ENCODE measurements at places on chromosomes 16 and 17. TPM values are rescaled to one million over a fixed set of nuclear protein-coding genes. Genes with fewer than 3 reads are reported as not detected.

TNP2 gene
- total RNA-seq = not detected

DNA sequence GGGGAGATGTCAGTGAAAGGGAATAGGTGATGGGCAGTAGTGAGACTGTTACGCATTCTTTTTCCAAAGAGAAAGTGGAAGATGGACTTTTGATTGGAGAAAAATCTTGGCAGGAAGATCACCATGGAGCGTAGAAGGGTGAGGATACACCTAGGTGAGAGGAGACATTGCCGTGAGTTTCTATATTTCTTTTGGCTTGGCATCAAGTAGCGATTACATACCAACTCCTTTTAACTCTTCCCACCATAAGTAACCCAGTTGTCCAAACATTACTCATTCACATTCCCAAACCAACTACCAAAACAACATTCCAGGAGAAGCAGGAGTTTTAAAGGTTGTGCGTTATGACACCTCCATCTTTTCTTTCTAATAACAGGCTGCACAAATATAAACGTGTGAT, 10.7 kb upstream of the KRT28 start:
- no peak for DNase-seq

- peak; percentile 74 for DNase-seq
Observed at GRCh38 chr17:1203111-1203966, 23.6 kb upstream of the ABR start.

GRCh38 chr17:31386542-31387075, 4.9 kb upstream of the RAB11FIP4 start:
- DNase-seq = no peak

CSF3 gene
- total RNA-seq = not detected

PSMB3 gene
- 193 TPM for total RNA-seq

ITGB4 gene
- total RNA-seq = 1.4 TPM

DNA sequence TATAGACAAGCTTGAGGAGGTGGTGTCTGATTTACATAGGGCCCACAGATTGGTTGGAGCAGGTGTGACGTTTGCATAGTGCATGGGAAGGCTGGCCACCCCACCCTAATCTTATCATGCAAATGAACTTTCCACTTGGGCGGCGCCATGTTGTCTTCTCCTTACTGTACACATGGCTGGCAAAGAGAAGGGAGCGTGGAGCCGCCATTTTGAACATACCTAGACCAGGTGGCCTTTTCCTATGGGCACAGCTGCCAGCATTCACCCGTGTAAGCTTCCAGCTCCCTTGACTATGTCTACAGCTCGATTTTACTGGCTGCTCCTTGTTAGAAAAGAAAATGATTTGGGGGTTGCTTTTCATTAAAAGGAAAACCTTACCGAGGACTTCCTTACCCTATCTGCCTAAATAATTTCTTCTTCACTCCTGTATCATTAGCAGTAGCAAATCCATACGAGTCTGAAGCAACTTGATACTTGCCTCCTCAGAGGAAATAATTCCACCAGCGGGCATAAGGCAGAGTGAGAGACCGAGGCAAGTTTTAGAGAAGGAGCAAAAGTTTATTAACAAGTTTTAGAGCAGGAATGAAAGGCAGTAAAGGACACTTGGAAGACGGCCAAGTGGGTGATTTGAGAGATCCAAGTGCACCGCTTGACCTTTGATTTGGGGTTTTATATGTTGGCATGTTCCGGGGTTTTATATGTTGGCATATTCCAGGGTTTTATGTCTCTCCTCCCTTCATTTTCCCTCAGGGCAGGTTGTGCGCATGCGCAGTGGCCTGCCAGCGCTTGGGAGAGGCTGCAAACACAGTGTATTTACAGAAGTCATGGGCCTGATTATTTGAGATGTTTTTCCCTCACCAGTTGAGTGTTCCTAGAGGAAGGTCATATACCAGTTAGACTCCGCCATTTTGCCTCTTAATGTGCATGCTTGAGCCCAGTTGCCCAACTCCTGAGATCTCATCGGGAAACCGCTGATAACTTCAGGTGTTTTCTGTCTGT, 65.7 kb downstream of the MARF1 start:
- no peak for DNase-seq

NPIPB4 gene
- 100 TPM for total RNA-seq

- DNase-seq = no peak
Observed at GRCh38 chr16:67676516-67676915, 9.9 kb downstream of the C16orf86 start.

GRCh38 chr16:67428146-67428731, 2.7 kb upstream of the HSD11B2 start:
- peak; percentile 66 for DNase-seq

DNA sequence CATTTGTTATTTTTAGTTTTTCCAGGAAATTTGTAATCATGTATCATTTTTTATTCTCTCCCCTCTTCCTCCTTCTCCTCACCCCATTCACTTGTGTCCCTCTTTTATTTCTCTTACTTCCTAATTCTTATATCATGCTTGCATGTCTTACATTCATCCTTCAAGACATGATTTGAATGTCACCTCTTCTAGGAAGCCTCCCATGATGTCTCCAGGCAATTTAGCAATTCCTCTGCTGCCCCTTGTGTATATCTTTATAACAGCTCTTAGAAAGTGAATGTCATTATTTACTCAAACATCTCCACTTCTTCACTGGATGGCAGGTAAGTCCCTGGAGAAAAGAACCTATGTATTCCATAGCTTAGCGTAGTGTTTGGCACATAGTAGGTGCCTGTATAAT, 7.8 kb downstream of the HNF1B start:
- no peak for DNase-seq

DNA sequence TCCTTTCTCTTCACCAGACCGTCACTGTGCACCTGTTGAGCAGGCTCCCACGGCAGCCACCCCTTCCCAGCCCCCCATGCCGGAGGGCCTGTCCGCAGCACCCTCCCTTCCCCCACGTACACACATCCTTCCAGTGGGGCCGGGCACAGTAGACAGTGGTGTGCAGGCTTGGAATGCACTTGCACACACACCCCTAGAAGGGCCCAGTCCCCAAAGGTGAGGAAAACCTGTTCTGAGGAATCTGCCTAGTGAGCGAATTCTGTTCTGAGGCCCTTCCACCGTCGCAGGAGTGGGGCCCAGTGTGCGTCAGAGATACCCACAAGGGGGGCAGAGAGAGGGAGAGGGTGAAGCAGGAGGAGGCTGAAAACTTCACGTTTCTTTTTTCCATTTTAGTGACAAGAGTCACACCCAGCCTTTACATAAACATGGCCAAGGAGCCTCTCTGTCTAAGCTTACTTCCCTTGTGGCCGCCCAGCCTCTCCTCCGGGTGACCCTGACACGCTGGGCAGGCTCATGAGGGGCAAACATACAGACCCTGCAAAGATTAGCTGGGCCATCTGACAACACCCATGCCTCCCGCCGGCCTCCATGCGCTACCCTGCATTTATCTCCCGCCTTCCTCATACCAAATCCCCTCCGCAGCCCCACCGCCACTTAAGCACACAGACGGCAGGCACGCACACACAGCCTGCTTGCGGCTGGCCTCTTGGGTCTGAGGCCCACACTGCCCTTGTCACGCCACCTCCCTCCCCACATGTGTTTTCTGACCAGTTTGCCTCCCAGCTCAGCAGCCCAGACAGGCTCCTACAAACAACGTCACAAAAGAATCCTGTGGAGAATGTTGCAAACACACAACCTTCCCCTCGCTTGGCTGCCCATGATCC, 1.8 kb downstream of the ZBTB4 start:
- no peak for DNase-seq

DNA sequence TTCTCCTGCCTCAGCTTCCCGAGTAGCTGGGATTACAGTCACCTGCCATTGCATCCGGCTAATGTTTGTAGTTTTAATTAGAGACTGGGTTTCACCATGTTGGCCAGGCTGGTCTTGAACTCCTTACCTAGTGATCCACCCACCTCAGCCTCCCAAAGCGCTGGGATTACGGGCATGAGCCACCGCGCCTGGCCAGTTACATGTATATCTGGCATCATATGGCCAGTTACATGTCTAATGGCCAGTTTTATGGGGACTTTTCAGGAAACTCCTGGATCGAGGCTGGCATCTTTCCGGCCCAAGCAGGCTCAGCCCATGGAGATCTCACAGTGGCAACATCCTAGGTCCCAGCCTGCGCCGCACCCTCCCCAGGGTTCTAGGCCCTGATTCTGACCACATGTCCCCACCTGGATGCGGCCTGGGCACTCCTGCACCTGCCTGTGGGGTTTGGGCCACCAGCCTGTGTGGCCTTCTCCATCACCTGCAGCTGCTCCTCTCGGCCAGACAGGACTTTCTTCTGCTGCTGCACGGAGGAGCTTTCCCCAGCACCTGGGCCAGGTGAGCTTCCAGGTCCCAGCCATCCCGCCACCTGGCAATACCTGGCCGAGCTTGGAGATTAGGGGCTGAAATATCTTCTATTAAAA, 1.3 kb upstream of the CIAO3 start:
- no peak for DNase-seq

RDM1 gene
- 5.7 TPM for total RNA-seq

DNA sequence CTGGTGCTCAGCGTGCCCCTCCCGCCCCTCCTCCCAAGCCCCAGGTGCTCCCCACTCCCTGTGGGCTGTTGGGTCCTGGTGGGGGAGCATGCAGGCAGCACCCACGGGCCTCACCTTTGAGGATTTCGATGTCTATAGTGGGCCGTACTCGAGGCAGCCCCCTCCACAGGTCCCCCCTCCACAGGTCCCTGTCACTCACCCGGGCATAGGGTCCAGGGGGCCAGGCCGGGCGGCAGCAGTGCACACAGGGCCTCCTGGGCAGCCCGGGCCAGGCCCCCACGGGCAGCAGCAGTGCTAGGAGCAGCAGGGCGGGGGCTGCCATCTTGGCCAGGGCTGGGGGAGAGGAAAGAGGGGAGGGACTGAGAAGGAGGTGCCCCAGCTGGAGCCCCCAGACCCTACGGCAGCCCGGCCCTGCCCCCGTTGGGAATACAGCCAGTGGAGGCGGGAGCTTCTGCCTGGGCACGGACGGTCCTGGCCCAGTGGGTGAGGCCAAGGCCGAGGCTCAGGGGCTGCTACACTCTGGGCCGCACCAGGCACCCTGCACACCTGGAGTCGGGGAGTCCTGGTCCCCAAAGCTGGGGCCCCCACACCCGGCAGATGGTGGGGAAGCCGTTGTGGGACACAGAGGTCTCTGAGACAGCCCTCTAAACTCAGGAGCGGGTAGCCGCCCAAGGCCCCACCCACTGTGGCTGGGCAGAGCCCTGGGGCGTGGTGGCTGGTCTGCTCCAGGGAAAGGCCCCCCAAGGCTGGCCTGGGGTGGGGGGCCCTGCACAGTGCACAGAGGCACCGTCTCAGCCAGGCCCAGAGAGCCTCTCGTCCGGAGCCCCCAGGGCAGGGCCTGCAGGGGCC, 1.2 kb downstream of the C1QTNF8 start:
- no peak for DNase-seq

- DNase-seq = no peak
Observed at GRCh38 chr17:53129863-53130262, 692.9 kb upstream of the KIF2B start.

GRCh38 chr16:87344931-87345631, 27.9 kb upstream of the C16orf95 start:
- no peak for DNase-seq

PDE6G gene
- total RNA-seq = 0.45 TPM

DNA sequence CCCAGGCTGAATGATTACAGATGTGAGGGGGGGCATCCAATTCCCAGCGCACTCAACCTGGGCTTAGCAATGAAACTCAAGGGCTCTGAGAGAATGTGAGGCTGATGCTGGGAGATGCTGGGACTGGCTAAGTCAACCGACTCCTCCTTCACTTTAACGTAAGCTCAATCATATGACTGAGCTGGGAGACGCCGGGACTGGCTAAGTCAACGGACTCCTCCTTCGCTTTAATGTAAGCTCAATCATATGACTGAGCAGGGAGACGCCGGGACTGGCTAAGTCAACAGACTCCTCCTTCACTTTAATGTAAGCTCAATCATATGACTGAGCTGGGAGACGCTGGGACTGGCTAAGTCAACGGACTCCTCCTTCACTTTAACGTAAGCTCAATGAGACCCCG, 179.4 kb downstream of the VPS53 start:
- no peak for DNase-seq

- no peak for DNase-seq
Observed at GRCh38 chr17:65535777-65536572, 25.5 kb downstream of the AXIN2 start.
